ENCODE measurements at places on chromosomes 7 and 10. TPM values are rescaled to one million over a fixed set of nuclear protein-coding genes. Genes with fewer than 3 reads are reported as not detected.

DNA sequence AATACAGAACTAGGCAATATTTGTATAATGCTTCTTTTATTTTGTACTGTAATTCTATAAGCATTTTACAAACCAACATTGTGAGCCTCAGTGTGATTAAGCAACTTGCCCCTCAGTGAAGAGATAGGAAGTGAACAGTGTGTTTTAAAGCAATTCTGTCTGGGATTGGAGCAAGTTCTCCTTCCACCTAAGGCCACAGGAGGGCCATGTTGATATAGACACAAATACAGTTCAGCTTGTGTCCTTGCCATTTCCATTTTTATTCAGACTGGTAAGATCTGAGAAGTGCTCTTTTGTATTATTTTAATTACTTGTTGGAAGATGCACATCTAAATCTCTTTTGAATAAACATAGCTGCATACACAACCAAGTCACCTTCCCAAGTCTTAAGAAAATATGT is 416.3 kb upstream of the COBL start:
- DNase-seq, result no peak

- no peak for DNase-seq
Measured at GRCh38 chr10:79940431-79940830, 8.5 kb downstream of the SFTPD start.

- DNase-seq, result no peak
Measured at GRCh38 chr10:49170632-49171325, 17.4 kb downstream of the TMEM273 start.

TYW1B gene
- 4.5 TPM for total RNA-seq

DNA sequence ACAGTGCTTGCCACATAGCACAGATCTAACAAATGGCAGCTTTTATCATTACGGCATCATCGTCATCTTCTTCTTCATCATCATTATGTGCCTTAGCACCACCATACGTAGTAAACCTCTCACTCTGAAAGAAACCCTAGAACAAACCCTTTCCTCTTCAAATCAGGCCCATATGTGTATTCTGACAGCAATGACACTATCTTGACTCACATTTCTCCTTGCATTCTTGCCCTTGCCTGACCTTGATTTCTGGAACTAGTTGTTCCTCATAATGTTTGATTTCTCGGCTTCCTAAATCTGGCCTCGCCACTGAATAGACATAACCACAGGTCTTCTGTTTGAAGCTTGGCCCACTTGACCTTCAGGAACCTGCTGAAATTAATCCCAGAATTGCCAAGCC is 115.3 kb downstream of the DGKI start:
- DNase-seq, result no peak

DNA sequence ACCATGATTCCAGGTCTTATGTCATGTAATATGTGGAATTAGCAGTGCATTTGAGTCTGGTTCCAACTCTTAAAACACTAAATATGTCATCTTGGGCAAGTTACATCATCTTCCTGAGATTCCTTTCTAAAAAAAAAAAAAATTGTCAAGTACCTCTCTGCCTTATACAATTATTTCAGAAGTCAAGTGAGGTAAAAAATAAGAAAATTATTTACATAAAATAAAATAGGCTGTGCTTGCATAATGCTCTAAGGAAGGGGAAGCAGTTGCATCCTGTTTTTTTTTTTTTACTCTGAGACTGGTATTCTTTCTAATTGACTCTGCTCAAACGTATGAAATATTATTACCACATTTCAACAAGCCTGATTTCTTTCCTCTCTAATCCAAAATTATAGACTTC is 55.1 kb upstream of the SEMA3A start:
- no peak for DNase-seq

All from activated naive CD8-positive, alpha-beta T cell treated with anti-CD3 and anti-CD28 coated beads, Interleukin-2, amount 10 ng/mL, durations not matched to agents 7 days and 5 days (primary cell).